ENCODE measurements at places on chromosomes 5 and 9.
A peak's percentile ranks its signal among the peaks of the same experiment; 100 is the strongest.

- peak; percentile 92 for DNase-seq
These were observed 96.4 kb downstream of the DIRAS2 start for GRCh38 chr9:90546200-90546599.

GRCh38 chr9:87201351-87201751 lies 254.0 kb upstream of the GAS1 start:
- no peak for DNase-seq

DNA sequence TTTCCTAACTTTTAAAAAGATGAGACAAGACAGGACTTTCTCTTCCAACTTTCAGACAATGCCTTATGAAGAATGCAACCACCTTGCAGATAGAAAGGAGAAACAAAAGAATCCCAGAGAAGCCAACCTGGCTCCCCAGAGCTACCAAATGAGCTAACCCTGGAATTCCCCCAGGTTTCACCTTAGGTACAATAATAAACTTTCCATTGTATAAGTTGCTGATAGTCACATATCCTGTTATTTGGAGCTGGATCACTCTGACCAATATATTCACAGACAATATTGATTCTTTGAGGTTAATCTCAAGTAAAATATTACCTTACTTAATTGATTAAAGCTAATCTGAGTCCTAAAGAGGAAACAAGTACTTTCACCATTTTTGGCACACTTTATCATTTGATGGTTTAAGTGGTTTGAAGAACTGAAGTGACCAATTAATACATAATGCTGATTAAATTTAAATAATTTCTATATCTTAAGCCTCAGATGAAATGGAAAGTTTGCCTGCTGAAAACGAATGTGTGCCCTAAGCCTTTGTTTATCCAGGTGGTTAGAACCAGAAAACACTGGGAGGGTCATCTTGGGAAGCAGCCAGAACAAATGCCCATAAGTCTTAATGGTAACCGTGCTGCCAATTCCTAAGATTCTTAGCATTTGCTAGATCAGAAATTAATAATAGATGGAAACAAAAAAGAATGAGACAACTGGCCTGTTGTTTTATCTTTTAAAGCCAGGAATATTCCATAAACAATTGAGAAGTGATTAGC lies 159.6 kb upstream of the SLC12A2 start:
- no peak for DNase-seq

- no peak for DNase-seq
These were observed 134.4 kb upstream of the IER5L start for GRCh38 chr9:129312251-129313122.

DNA sequence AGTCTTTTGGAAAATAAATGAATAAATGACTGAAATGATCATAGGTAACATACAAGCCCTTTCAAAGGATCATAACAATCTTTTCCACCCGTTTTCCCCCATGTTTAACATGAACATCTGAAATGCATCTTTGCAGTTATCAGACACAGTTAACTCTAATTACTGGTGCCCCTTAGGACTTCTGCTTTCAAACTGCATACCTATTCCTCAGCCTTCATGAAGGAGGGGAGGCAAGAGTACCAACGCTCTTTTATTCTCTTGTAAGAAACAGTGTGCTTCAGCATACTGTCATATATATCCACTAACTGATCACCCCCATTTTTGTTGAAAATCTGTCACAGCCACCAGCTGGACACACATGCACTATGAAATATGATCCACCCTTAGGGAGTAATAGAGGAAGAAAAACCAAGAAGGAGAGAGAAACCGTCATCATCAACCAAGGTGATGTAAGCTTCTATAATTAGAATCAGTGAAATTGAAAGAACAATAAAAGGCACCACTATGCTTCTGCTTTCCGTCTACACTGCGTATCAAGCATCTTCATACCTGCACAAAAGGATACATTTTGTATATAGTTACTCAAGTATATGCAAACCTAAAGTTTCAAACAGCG lies 98.7 kb downstream of the RAPGEF6 start:
- peak; percentile 89 for DNase-seq

DNA sequence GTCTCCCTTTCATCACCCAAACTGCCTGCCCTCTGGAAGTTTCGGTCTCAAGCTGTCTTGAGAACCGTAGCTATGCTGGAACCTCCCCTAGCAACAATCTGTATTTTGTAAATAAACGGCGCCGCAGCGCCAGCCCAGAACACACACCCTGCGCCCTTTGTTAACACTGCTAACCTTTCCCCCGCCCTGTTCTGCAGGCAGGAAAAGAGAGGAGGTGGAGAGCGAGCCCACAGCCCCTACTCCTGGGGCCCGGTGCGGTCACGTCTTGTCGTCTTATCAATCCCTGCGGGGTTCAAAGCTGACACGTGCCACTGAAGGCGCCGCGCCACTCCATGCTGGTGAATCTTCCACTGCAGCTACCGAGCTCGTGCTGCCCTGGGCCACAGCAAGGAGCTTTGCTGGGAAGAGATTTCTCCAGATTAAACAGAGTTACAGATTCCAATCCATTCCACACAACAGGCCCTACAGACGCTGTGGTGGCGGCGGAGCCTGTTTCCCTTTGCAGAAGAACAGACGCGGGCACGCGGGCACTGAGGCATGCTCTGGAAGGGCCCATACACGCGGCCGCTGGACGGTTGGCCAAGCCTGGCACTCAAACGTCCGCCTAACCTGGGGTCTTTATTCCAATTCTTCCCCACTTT lies 25.3 kb downstream of the ZDHHC11B start:
- DNase-seq = peak; percentile 31

DNA sequence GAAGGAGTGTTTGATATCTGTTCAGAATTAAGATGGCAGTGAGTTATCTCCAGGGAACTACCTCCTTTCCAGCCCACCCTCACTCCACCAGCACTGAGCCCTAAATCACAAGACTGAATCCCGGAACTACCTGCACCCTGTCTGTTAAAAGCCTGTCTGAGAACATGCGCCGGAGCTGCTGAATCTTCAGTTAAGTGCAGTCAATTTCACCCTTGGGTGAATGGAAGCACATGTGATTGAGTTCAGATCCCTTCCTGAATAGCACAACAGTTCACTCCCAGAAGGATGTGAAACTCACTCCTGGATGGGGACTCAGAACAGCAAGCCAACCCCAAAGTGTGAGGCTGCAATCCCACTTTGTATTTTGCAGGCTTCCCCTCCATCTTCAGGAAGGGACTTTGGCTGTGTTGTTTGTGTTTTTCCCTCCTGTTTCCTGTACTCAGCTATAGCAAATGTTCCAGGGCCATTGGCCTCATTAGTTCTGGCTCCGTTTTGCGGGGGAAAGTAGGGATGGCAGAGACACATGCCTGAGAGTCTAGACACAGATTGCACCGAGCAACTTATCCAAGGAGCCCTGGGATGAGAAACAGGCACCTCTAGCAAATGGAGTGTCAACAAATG lies 43.4 kb downstream of the DPYSL3 start:
- no peak for DNase-seq

- DNase-seq = no peak
These were observed 1.6 kb downstream of the BSPRY start for GRCh38 chr9:113350937-113351336.

All from NCI-H2171 treated with DMSO at 0.1 percent for 48 hours (cell line).